Choroid plexus epithelial cell (primary cell): ENCODE measurements at places on chromosomes 5 and 9.

DNA sequence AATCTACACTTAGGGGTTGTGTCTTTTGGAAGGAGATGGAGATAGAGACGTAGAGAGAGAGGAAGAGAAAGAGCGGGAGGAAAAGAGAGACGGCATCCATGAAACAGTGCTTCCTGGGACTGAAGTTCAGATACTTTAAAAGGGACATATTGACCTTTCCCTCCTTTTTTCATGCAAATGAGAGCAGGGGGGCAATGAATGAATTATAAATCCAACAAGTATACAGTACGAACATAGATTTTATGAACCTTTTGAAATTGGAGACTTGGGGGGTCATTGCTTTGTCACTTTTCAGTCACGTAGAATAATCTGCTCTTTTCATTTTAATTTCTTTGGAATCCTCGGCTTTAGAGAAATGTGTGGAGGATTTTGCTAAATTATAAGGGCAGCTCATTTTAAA lies 364.2 kb downstream of the MAT2B start:
- DNase-seq = no peak

DNA sequence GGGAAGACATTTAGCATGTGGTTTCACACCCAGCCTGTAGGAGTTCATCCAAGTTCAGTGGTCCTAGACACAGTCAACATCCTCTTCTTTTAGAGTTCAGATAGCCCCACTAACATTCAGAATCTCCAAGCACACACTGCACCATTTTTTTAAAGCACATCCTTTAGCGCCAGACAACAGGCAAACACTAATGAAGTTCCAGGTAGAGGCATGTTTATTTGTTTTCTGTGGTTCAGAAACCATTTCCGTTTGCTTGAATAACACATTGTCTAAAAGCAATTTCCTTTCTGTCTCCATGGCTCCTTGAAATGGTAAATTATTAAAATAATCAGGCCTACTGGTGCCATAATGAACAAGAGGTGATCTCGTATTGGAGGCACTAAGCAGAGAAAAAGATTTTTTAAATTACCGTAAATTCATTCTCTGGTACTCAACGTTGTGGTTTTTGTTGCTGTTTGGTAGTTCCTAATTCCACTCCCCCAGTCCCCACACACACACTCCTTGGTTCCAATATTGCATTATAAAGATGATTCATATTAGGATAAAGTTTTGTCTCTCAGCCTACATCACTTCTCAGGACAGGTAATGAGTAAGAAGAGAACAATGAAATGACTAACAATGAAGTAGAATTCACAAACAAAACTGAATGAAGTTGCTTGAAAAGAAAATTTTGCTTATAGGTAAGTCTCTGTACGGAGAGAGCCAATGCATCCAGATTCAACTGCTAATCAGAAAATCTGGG lies 153.1 kb downstream of the PCSK1 start:
- DNase-seq = no peak

DNA sequence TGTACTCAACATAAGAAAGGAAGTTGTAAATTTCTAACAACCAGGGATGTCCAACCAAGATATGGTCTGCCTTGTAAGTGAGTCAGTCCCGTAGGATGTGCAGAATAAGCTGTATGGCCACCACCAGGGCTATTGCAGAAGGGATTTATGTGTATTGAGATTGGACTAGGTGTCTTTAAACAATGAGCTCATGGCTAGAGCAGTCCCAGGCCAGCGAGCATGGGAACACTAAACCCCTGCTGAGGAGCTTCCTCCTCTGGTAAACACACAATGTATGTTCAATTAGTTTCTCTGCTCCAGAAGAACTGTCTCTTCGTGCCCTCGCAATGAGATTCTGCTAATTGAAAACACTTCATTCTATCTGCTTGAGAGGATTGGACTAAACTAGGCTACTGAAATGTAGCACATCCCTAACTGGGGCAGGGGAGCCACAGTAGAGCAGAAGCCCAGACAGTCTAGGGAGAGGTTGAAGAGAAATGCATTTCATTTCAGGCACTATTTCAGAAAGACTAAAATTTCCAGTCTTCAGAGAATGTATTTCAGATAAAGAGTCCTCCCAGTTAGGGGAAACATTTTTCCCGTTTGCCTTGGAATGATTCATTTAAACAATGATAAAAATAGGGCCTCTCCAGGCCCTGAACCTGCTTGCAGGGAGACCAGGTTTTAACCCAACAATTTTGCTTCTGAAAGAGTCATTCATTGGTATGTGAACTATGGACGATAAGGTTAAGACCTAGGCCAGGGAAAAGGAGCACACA lies 154.7 kb downstream of the FAM114A2 start:
- DNase-seq = peak; percentile 31

- peak; percentile 79 for DNase-seq
These were observed 2.1 kb downstream of the TLN1 start for GRCh38 chr9:35729700-35730485.

DNA sequence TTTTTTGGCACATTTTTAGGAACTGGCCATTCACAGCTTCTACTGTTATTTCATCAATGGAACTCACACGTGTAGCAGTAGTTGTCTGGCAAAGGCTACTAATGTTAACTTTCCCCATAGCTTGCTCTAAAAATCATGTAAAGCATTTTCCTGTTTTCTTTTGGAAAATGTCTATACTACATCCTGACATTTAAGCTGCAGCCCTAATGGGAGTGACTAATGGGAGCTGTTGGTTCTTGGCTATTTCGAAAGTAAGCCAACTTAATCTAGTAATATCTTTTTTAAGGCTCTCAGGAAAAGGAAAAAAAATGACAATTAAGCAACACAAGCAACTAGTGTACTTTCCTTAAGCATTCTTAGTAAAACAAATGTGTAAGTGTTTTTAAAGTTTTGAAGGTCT lies 169.2 kb downstream of the SLC12A2 start:
- peak; percentile 52 for DNase-seq
